ENCODE measurements at places on chromosomes 16 and 17. TPM values are rescaled to one million over a fixed set of nuclear protein-coding genes. Genes with fewer than 3 reads are reported as not detected.

MYH8 gene
- not detected for total RNA-seq

EVPLL gene
- not detected for total RNA-seq

PRSS27 gene
- 0.56 TPM for total RNA-seq

NT5C3B gene
- 57.5 TPM for total RNA-seq

WDR81 gene
- 25.4 TPM for total RNA-seq

CTF1 gene
- 1.2 TPM for total RNA-seq

CCL23 gene
- not detected for total RNA-seq

SLC13A5 gene
- total RNA-seq: not detected

ARHGAP23 gene
- 17.6 TPM for total RNA-seq

SLC2A4 gene
- total RNA-seq: under 0.01 TPM

KCNJ18 gene
- total RNA-seq: not detected

ALOX15 gene
- total RNA-seq: not detected

HOXB2 gene
- 6.5 TPM for total RNA-seq

SPATA22 gene
- total RNA-seq: not detected

KRTAP2-2 gene
- total RNA-seq: not detected

KATNB1 gene
- total RNA-seq: 19.2 TPM

DHRS7C gene
- not detected for total RNA-seq
